ENCODE measurements at places on chromosomes 3 and 15. TPM values are rescaled to one million over a fixed set of nuclear protein-coding genes. Genes with fewer than 3 reads are reported as not detected.

- no peak for DNase-seq
Observed at GRCh38 chr3:139339219-139339906, 4.5 kb upstream of the MRPS22 start.

GOLGA6A gene
- total RNA-seq, result not detected

GRCh38 chr3:39920271-39920670, 110.9 kb downstream of the MYRIP start:
- no peak for DNase-seq

C3orf20 gene
- total RNA-seq, result not detected

GRCh38 chr3:45544024-45544716, 50.4 kb upstream of the LIMD1 start:
- no peak for DNase-seq

- DNase-seq, result no peak
Observed at GRCh38 chr3:138600100-138600745, 6.2 kb upstream of the CEP70 start.

DNA sequence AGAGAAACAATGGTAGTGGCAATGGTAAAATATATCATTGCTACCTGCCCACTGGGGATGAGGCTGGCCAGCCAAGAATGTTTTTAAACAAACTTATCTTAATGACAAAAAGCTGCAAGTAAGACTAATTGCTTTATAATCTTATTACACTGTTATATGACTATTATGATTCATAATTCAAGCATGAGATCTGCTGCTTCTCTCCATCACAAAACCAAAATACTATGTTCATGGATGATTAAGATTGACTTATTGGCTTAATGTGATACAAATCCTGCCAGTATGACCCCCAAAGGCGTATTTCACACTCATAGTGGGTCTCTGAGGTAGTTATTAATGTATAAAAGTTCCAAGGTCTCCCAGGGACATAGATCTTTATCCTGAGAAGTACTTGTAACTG, 52.6 kb downstream of the FBN1 start:
- DNase-seq, result no peak

TLR9 gene
- total RNA-seq, result 0.38 TPM

DNA sequence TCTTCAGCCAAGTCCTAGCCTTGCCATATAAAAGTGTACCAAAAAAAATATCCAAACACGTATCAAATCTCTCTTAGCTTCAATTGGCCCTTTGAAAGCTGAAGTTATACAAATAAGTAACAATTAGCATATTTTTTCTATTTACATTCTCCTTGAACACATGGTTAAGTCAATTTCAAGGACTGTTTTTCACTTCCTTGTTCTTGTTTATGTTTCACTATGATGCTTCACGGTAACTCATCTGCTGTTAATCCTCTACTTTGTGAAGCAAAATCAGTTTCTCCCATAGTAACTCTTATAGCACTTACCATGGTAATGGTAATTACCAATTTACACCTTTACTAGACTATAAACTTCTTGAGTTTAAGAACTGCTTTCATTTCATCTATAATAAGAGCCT, 10.6 kb upstream of the SPRED1 start:
- DNase-seq, result no peak

LRRC34 gene
- 1.6 TPM for total RNA-seq

DNA sequence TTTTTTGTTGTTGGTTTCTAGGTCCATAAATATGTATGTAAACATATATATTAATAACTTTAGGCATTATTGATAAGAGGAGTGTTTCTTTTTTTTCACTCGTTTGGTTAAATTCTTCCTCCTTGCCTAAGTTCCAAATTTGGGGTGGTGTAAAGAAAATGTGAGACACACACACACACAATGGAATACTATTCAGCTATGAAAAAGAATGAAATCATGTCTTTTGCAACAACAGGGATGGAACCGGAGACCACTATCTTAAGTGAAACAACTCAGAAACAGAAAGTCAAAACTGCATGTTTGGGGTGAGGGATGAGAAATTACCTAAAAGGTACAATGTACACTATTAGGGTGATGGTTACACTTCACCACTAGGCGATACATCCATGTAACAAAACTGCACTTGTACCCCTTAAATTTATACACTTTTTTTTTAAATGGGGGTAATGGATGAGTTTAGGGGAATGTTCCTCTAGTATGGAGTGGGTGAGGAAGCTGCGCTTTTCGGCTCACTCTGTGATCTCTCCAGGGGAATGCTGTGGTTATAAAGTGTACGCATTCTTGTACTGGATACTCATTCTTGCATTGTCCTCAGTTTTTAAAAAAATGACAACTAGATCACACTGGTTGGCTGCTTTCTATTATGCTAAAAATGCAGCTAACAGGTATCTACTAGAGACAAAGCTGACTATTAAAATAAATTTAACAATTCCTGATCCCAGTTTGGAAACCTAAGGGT, 50.8 kb upstream of the PPARG start:
- DNase-seq, result no peak

- no peak for DNase-seq
Observed at GRCh38 chr3:57777774-57778173, 21.7 kb downstream of the SLMAP start.

LRRC31 gene
- total RNA-seq, result not detected

ATP2C1 gene
- total RNA-seq, result 57.2 TPM

- no peak for DNase-seq
Observed at GRCh38 chr15:100768501-100768931, 111.1 kb upstream of the ALDH1A3 start.

DNA sequence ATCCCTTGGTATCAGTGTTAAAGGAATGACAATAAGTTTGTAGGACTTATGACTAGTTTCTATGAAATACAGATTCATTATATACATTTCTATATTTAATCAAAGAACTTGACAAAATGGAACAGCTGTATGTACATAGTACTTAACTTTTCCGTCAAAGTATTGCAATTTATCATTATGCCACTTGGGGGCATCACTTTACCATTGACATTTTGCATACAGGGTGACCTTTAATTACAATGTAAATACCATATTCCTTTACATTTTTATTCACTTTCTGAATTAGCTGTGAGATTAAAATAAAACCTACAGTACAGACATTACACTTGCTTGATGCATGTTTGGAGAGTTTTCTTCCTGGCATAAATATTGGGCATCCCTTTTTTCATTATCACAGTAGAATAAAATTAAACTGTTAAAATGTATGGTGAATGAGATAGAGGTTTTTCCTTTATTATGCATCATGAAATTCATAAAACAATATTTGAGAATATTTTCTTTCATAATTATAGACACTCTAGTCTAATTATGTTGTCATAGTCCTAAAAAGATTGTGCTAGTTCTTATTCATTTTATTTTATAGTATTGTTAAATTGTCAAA, 6.9 kb downstream of the NEK11 start:
- no peak for DNase-seq

DNA sequence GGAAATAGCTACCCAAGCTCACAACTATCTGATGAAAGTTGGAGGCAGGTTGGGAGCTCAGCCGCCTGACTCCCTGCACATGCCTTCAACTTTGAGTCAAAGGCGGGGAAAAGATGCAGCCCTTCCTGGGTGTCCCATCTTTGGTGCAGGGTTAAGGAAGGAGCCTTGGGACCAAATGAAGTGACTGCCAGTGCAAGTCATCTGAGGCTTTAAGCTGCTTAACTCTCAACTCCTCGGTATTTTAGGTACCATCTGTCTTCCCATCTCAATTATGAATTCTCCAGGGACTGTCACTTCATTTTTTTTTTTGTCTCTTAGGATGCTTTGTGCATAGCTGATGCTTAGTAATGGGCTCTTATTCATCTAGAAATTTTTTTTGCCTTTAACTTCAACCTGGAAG, 408.8 kb upstream of the C2CD4B start:
- no peak for DNase-seq

GRCh38 chr3:139689708-139690228, 12.0 kb upstream of the NMNAT3 start:
- no peak for DNase-seq

DNA sequence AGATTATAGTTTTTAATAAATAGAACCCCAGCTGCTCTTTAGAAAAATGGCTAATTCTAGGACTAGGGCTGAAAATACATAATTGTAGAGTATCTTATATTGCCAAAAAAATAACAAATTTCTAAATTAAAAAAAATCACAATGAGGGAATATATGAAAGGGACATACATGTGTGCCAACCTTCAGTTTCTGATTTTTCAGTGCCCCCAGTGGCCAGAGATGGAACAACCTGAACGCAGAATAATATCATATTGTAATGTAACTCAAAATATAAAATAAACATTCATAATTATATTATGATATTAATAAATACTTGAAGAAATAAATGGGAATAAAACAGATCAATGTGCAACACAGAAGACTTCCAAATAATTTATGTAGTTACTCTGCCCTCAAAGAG, 460.5 kb downstream of the ZNF385D start:
- no peak for DNase-seq

DNA sequence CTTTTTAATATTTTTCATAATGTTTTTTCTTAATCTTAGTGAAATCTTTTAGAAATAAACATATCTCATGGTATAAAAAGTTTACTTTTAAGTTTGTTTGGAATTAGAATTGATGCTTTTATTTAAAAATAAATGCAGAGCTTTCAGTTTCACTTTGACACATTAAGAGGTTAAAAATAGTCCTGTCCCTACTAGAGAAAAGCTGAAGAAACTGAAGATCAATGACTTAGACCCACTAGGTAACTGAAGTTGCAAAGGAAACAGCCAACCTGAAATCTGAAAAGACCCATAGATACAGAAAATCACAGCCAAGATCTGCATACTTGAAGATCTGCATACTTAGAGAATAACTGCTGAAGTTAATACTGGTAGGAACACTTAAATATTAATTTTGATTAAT, 237.6 kb downstream of the RAP2B start:
- no peak for DNase-seq

- no peak for DNase-seq
Observed at GRCh38 chr15:100648951-100649350, 46.6 kb downstream of the ASB7 start.

TEX9 gene
- total RNA-seq, result 0.46 TPM

- no peak for DNase-seq
Observed at GRCh38 chr15:69973102-69973714, 124.5 kb downstream of the TLE3 start.

- DNase-seq, result no peak
Observed at GRCh38 chr3:127495821-127496655, 94.5 kb downstream of the TPRA1 start.

DNA sequence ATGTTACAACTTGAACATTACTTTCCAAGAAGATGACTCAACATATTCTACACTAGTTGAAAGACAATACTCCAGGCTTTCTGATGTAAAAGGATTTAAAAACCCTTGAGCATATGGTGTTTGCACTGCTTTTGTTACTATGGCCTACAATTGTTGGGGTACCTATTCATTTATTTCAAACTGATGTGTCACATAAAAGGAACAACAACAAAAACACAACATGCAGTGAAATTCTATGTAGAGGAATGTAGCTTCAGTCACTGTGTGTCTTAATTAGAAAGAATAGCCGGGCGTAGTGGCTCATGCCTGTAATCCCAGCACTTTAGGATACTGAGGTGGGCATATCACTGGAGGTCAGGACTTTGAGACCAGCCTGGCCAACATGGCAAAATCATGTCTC, 1.6 kb downstream of the SPATA16 start:
- no peak for DNase-seq

- peak; percentile 6 for DNase-seq
Observed at GRCh38 chr3:51994530-51994929, 1.2 kb downstream of the RPL29 start.

DNA sequence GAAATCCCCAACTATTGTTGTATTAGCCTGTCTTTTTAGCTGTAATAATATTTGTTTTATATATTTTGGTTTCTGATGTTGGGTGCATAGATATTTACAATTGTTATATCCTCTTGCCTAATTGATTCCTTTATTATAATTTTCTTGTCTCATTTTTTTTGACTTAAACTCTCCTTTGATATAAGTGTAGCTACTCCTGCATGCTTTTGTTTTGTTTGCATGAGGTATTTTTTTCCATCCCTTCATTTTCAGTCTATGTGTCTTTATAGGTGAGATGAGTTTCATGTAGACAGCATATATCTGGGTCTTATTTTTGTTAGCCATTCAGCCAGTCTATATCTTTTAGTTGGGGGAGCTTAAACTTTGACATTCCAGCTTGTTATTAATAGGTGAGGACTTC, 37.4 kb downstream of the FAIM start:
- no peak for DNase-seq

GRCh38 chr15:66132251-66132816, 121.2 kb downstream of the MEGF11 start:
- DNase-seq, result peak; percentile 53

Data from Right ventricle myocardium inferior (tissue), 1 donor.